ENCODE measurements at places on chromosomes 5 and 9. TPM values are rescaled to one million over a fixed set of nuclear protein-coding genes. Genes with fewer than 3 reads are reported as not detected.

Gene PKD2L2
- total RNA-seq, result not detected

Gene NADK2
- 36.4 TPM for total RNA-seq

Gene FOXD4
- total RNA-seq, result 0.16 TPM

Gene PPP1R26
- total RNA-seq, result 10.1 TPM

Gene TOR1A
- 43.7 TPM for total RNA-seq

Gene SPINK4
- total RNA-seq, result not detected

Gene ATG12
- total RNA-seq, result 73.2 TPM

Gene SLC6A3
- not detected for total RNA-seq

Gene RNF145
- total RNA-seq, result 38.6 TPM

Gene ADRB2
- 2.8 TPM for total RNA-seq

Gene HAND1
- total RNA-seq, result 0.12 TPM

Gene CDO1
- 3.6 TPM for total RNA-seq

Gene PAEP
- total RNA-seq, result not detected

Gene TMEM252
- not detected for total RNA-seq

Gene CBY3
- total RNA-seq, result not detected

Gene SPZ1
- not detected for total RNA-seq

Gene PCDHB14
- 0.61 TPM for total RNA-seq

Gene EFNA5
- 11.7 TPM for total RNA-seq

Gene CDKN2B
- total RNA-seq, result 22.1 TPM

Gene SLC44A1
- 61.9 TPM for total RNA-seq

Gene NR5A1
- total RNA-seq, result not detected

Gene NMUR2
- not detected for total RNA-seq

Gene MAP1B
- total RNA-seq, result 226 TPM

Gene HTR4
- total RNA-seq, result not detected

Gene WDR31
- total RNA-seq, result 2.2 TPM

Gene PCDHGA2
- 4.2 TPM for total RNA-seq

Gene GARIN3
- not detected for total RNA-seq

Gene PIP5KL1
- total RNA-seq, result 2.9 TPM

Gene DPP7
- 81.5 TPM for total RNA-seq

Gene PLPPR1
- total RNA-seq, result not detected

Gene FAM169A
- total RNA-seq, result 4.7 TPM

Gene PRLR
- 3.2 TPM for total RNA-seq

Gene MOB3B
- 0.32 TPM for total RNA-seq

Gene SLC36A1
- total RNA-seq, result 19.1 TPM

Gene SNCAIP
- total RNA-seq, result 0.65 TPM

Gene TGFBI
- total RNA-seq, result 464 TPM

Gene DMRT3
- not detected for total RNA-seq

Gene SH3GL2
- total RNA-seq, result not detected

Gene LCN15
- total RNA-seq, result not detected

Gene GALNT12
- 0.61 TPM for total RNA-seq

Gene GRIN3A
- total RNA-seq, result not detected

Gene SOX30
- total RNA-seq, result under 0.01 TPM

Gene GABRA6
- not detected for total RNA-seq

Gene IFNA21
- total RNA-seq, result not detected

Gene SPACA9
- 6.7 TPM for total RNA-seq

Gene RNF224
- not detected for total RNA-seq

Gene SAXO1
- under 0.01 TPM for total RNA-seq

Gene ANKRD18A
- total RNA-seq, result not detected

Gene MARCHF6
- 58.4 TPM for total RNA-seq

Gene SLC1A3
- 136 TPM for total RNA-seq

Gene OR2K2
- total RNA-seq, result not detected

Gene HSPB3
- 5.8 TPM for total RNA-seq

Gene PCDHGA10
- total RNA-seq, result 19.1 TPM

Gene SLC34A3
- total RNA-seq, result under 0.01 TPM

Gene PRR16
- total RNA-seq, result 42.9 TPM

Gene BNC2
- 43.1 TPM for total RNA-seq

Gene SLC6A18
- total RNA-seq, result not detected

Gene TAF11L10
- not detected for total RNA-seq

Gene P4HA2
- 200 TPM for total RNA-seq

Gene LMX1B
- total RNA-seq, result under 0.01 TPM
